ENCODE measurements at places on chromosomes 3 and 15.

DNA sequence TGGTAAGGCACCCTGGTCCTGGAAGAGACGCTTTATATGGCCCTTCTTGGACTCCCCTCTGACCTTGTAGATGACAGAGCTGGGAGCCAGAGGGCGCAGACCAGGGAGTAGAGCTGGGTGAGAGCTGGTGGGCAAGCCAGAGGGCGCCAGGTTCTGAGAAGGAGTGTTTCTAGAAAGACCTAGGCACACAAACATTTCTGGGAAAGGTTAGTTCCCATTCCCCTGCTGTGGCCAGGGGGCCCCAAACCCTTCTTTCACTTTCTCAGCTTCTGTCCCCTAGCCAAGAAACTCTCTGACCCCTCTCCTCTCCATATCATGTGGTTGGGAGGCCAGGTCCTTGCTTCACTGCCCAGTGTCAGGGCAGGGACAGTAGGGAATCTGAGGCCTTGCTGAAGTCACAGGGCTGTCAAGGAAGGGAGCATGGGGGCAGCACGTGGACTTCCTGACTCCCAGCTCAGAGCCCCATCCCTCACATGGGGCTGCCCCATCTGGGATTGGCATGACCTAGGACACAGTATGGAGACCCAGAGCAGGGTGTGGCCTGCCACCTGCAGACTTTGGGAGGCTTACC is 3.6 kb downstream of the HEMK1 start:
- no peak for DNase-seq

- no peak for DNase-seq
These were observed 16.8 kb downstream of the BMF start for GRCh38 chr15:40091861-40092255.

DNA sequence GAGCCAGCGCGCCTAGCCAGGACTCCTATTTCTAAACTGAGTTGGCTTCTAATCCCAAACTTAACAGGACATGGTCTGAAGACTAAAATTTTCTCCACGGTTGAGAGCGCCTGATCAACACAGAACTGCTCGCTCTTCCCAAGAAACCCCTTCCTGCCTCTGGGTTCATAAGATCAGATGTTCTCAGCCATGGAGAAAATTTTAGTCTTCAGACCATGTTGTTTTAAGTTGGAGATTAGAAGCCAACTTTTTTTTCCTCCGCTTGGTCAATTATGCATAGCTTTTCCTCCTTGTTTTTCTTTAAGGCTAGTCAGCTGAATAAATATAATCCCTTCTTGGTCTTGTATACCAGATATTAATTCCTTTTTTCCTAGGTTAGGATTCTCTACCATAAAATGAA is 356.6 kb upstream of the ADAMTS9 start:
- DNase-seq: no peak

GRCh38 chr3:116140100-116140689 is 305.1 kb downstream of the LSAMP start:
- no peak for DNase-seq

- no peak for DNase-seq
These were observed 18.2 kb downstream of the C15orf62 start for GRCh38 chr15:40787991-40788390.

DNA sequence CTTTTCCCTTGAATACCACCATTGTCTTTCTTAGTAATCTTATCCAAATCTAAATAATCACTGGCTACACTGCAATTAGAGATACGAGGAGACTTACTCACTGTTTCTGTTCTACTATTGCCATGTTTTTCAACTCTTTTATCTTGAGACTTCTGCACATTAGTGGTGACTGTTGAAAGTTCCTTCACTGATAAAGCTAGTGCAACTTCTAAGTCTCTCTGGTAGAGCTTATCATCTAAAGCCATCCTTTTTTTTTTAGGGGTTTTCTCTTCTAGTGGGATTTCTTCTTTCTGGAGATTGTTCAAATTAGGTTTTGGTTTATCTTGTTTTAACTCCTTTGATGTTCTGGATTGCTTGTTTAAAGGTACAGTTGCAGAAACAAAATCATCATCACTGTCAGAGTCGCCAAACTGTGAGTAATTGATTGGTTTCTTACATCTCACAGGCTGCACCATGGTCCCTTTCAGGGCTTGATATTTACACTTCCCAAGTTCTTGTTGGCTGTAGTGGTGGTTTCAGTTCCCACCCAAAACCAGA is 37.7 kb downstream of the NCK1 start:
- peak; percentile 45 for DNase-seq

DNA sequence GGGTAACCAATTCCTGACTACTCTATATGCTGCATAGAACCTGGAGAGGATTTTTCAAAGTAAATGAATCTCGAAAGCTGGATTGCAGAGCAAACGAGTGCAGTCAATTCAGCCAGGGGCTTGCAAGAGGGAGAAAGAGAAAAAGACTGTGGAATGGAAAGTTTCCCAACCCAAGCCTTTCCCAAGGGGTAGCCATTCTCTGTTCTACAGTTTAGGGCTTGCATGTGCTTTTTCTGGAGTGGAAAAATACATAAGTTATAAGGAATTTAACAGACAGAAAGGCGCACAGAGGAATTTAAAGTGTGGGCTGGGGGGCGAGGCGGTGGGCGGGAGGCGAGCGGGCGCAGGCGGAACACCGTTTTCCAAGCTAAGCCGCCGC is 511 bp upstream of the RARB start:
- DNase-seq: no peak

DNA sequence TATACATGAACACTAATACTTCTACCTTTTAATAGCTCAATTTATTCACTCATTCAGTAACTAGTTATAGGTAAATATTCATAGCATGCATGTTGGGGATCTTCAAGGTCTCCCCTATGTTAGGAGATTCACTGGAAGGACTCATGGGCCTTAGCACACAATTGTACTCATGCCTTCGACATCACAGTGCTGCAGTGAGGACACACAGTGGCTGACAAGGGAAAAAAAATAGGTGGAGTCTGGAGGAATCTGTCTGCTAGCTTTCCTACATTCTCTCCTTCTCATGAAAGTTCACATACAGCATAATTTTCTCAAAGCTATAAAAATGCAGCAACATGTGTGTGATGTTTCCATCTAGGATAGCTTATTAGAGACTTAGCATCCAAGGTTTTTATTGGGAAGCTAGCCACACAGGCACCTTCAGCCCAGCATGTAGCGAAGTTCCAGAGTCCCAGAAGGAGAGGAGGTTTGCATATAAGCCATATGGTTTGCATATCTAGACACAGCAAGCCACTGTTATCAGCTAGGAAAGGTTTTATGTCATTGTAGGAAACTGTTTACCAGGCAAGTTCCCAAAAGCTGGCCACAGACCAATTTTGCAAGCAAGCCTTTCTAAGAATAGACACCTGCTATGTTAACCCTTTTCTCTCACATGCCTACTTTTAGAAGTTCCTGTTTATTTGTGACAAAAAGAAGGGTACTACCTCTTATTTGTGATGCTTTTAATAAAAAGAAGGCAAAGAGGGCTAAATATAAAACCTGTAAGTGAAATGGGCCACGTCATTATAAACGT is 46.4 kb downstream of the MORC1 start:
- DNase-seq: no peak

GRCh38 chr3:72460205-72461174 is 387.8 kb downstream of the SHQ1 start:
- no peak for DNase-seq

GRCh38 chr15:75731248-75732151 is 18.9 kb upstream of the CSPG4 start:
- DNase-seq: no peak

GRCh38 chr15:37903919-37904625 is 30.4 kb upstream of the TMCO5A start:
- DNase-seq: no peak

DNA sequence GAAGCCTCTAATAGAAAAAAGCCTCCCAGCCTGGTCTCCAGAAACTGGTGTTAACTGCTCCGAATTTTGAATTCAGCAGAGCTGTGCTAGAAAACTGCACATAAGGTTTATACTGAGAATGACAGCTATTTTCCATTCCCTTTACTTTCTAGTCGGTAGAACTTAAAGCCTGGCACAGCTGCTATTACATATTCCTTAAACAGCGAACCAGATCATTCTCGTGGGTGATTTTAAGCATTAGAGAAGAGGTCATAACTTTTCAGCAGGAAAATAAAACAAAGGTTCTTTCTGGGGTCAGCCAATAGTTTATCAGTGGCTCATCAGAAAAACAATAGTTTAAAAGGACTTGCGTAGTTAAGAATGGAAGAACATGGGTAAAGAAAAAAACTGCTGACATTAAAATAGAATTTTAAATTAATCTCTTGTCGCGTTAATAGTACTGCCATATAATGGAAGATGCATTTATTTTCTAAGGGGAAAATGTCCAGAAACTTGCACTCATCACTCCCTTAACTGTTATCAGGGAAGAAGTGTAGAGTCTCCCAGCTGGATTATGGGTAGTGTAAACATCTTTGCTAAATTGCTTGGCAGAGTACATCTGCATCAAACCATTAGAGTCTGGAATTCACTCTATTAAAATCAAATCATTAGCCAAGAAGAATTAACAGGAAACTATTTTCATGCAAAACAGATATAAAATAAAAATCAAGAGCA is 7.9 kb downstream of the VGLL4 start:
- DNase-seq: no peak

DNA sequence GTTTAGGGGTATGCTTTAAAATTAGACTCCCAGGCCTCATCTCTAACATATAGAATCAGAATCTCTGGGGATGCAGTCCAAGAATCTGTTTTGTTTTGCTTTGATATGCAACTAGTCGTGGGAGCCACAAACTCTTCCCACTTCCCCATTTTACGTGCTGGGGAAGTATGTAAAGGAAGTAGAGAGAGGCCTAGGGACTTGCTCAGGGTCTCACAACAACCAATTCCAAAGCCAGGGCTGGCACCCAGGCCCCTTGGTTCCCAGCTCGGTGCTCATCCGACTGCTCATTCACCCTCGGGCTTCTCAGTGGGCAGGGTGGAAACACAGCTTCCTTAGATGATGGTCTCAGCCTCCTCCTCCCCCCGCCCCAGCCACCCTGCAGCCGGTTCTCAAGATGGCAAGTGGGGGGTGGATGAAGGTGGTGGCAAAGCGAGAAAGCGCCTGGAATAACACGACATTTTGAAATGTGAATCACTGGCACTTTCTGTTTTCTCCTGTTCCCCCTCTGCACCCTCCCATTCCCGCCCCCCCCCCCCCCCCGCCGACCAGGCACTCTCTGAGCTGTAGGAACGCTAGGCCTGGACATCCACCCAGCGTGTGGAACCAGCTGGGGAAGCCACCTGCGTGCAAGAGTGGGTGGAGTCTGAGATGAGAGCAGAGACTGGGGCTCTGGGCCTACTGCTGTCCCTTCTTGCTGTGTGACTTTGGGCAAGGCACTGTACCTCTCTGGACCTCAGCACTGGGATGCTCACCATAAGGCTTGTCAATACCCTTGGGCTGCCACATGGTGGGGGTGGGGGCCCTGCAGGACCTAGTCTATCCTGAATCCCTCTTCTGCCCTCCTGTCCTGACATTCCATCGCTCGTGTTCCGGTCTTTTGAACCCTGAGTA is 214.5 kb downstream of the RPLP1 start:
- DNase-seq: no peak

DNA sequence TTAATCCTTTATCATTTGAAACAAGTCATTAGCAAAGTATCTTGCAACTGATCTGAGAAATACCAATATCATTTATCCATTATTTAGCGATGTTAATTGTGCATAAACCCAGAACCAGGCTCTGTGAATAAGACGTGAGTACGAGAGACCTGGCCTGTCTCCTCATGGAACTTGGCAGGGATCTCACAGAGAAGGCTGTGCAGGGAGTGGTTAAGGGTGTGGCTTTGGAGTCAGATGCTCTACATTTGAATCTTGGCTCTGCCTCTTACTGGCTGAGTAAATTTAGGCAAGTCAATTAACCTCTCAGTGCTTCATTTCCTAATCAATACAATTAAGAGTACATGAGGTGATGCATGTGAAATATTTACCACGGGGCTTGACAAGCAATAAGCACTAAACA is 39.9 kb upstream of the TBL1XR1 start:
- no peak for DNase-seq

DNA sequence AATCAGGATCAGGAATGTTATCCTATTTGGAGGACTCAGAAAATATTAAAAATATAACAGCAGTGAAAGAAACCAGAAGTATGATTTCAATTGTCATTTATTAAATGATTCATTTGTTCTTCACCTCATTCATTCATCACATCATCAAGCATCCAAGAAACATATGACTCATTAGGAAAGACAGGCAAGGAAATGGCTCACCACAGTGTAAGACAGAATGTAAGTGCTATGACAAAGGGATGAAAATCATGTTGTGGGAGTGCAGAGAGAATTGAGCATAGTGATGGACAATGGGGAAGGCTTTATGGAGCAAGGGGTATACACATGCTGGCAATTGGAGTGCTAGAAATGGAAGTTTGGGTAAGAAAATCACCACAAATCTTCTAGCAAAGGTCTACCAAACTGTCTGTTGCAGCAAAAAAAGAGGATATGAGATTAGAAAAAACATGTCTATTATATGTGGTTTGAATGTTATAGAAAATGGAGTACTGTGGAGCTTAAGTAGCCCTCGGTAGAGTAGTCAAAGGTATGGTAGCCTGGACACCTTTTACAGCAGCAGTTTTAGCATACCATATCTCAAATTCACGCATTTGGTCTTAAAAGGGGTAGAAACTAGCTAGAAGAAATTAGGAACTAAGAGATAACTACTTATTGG is 111.1 kb upstream of the GPR149 start:
- DNase-seq: no peak
